GM18507 (cell line): ENCODE measurements at places on chromosomes 16 and 17.

DNA sequence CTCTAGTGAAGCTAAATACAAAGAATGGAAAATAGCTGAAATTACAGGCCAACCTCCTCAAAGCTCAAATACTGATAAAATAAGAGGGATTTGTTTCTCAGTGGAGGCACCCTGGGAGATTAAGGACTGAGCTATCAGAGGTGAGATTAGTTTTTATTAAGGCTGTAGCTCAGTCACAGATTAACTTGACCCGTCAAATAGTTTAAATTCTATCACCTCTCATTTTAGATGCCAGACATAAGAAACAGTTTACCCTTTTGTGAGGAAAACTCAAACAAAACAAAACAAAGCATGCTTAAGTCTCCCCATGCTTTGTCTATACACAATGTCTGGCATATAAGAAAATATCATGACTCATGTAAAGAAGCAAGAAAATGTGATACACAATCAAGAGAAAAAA is 208.3 kb upstream of the PMFBP1 start:
- no peak for DNase-seq

DNA sequence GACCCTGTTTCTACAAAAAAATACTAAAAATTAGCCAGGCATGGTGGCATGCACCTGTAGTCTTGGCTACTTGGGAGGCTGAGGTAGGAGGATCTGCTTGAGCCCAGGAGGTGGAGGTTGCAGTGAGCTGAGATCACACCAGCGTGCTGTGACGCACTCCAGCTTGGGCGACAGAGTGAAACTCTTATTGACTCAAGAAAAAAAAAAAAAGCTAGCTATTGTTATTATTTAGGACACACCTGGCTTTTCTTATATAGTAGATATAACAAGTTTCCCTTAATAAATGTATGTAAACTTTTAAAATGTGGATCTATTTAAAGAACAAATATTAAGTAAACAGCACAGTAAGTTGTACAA is 1.8 kb downstream of the RABEP2 start:
- DNase-seq: no peak

DNA sequence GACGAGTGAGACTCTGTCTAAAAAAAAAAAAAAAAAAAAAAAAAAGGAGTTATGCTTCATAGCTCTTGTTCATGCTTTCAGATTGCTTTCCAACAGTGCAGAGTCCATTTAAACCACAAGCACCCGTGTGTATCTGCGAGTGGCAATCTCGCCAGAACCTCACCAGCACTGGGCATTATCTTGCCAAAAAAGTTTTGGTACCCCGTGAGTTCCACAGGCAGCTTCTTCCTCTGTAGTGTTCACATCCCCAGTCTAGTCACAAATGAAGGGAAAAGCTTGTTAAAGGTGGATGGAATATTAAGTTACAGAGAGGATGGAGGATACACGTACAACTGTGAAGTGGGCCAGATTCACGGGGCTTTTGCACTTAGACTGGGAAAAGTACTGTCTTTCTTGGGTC is 33.5 kb downstream of the WSB1 start:
- no peak for DNase-seq

DNA sequence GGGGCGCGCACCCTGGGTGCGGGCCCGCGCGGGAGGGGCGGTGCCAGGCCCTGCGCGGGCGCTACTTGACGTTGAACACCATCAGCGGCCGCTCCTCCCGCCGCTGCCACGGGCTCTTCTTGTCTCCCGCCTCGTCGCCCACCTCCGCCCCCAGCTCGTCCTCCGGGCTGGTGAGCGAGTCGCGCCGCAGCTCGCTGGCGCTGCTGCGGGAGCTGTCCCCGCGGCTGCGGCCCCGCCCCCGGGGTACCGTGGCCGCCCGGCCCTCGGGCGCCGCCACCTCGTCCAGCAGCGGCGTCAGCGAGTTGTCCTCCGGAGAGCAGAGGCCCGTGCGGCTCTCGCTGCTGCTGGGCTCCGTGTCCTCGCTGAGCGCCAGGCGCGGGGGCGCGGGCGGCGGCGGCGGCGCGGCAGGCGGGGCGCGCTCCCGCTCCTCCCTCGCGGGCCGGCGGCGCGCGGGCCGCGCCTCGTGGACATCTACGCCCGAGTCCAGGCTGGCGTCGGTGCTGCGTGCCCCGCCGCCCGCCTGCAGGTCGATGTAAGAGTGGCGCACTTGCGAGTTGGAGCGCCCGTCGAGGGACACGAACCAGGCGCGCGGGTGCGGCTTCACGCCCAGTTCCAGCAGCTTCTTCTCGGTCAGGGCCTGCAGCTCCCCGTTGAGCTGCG is 8.7 kb downstream of the GRN start:
- no peak for DNase-seq

- DNase-seq: no peak
Observed at GRCh38 chr17:78674595-78675315, 97.6 kb upstream of the DNAH17 start.

DNA sequence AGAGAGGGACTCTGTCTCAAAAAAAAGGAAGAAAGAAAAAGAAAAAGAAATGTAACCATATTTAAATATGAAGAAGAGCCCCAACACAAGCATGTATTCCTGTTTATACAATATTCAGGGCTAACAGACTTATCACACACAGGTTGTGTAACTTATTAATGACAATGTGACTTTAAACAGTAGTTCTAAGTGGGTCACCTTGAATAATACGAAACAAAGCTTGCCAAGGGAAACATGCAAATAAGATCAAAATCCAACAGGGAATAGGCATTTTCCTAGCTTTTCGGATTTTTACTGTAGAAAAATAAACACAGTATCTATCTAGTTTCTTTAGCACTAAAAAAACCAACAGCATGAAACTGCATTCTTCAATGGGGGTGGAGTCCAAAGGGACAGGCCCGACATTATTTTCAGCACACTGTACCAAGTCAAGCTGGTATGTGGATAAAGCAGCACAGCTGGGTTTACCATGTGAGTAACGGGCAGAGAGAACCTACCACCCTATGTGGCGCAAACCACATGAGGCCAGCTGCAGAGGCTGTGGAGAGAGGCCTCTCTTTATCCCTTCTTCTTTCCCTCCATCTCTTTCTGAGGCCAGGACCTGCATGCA is 45.3 kb downstream of the TOM1L2 start:
- no peak for DNase-seq

DNA sequence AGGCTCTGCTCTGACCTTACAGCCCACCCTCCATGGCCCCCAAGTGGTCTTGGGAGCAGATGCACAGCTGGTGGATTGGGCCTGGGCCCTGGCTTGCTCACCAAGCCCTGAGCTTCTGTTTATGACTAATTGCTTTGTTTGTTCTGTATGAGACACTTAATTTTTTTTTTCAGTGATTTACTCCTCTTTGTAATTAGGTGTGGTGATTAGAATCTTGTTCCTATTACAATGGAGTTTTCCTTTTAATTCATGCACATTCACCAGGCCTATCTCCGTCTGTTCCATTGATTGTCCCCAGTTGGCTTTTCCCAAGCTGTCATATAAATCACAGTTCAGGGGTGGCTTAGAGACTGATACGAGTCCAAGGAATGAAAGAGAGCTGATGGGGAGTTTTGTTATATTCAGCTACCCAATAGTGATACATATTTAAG is 242.3 kb downstream of the CCDC182 start:
- no peak for DNase-seq

GRCh38 chr17:15966183-15966878 is 21.4 kb downstream of the ADORA2B start:
- no peak for DNase-seq

DNA sequence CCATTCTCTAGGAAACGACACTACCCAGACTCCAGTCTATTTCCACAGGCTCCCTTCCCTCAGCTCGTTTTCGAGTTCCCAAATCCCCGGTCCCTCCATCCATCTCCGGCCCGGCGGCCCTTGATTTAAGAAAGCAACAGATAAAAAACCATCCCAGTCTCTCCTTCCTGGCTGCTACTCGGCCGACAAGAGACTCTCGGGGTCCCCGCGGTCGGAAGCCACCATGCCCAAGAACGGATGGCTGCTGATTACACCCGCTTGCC is 182 bp downstream of the RPL26 start:
- no peak for DNase-seq

- DNase-seq: no peak
Observed at GRCh38 chr17:79917902-79918484, 78.8 kb upstream of the CBX4 start.

DNA sequence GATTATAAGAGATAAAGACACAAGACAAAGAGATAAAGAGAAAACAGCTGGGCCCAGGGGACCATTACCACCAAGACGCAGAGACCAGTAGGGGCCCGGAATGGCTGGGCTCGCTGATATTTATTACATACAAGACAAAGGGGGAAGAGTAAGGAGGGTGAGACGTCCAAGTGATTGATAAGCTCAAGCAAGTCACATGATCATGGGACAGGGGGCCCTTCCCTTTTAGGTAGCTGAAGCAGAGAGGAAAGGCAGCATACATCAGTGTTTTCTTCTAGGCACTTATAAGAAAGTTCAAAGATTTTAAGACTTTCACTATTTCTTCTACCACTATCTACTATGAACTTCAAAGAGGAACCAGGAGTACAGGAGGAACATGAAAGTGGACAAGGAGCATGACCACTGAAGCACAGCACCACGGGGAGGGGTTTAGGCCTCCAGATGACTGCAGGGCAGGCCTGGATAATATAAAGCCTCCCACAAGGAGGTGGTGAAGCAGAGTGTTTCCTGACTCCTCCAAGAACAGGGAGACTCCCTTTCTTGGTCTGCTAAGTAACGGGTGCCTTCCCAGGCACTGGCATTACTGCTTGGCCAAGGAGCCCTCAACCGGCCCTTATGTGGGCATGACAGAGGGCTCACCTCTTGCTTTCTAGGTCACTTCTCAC is 63.9 kb upstream of the ARL4D start:
- no peak for DNase-seq

GRCh38 chr17:60862482-60862881 is 184.8 kb downstream of the BCAS3 start:
- DNase-seq: no peak

DNA sequence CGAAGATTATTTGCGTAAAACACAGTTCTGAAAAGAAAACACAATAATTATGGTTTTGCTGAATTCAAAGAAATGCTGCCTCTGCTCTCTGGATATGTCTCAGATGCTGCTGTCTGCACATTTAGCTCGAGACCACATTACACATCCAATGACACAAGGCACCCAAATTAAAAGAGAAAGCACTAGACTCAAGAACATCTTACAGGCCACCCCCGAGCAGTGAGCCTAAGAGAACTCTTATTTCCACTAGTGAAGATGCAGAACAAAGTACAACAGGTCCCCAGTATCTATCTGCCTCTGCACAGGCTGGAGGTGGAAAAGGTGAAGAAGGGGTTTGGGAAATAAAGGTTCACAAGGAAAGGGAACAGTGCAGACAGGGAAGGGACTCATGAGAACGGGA is 33.5 kb downstream of the GRB2 start:
- no peak for DNase-seq

DNA sequence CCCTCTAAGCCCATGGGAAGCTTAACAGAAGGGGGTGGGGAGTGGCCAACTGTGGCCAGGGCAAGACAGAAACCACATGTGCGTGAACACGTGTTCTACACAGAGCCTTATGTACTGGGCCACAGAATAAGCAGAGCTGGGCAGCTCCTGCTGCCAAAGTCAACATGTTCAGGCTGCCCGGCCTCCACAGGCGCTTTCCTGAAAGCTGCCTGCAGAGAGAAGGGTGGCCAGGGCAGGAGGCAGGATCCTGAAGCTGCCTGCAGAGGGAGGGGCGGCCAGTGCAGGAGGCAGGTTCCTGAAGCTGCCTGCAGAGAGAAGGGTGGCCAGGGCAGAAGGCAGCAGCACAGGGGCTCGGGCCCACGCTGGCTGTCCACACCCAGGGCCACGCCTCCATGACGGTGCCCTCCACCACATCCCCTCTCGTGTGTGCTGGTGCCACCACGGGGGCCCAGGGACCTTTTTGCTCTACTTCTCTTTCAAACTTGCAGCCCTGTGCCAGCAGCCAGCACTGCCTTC is 79.5 kb downstream of the ANKRD11 start:
- no peak for DNase-seq

GRCh38 chr16:20851601-20852000 is 45.3 kb downstream of the REXO5 start:
- no peak for DNase-seq

DNA sequence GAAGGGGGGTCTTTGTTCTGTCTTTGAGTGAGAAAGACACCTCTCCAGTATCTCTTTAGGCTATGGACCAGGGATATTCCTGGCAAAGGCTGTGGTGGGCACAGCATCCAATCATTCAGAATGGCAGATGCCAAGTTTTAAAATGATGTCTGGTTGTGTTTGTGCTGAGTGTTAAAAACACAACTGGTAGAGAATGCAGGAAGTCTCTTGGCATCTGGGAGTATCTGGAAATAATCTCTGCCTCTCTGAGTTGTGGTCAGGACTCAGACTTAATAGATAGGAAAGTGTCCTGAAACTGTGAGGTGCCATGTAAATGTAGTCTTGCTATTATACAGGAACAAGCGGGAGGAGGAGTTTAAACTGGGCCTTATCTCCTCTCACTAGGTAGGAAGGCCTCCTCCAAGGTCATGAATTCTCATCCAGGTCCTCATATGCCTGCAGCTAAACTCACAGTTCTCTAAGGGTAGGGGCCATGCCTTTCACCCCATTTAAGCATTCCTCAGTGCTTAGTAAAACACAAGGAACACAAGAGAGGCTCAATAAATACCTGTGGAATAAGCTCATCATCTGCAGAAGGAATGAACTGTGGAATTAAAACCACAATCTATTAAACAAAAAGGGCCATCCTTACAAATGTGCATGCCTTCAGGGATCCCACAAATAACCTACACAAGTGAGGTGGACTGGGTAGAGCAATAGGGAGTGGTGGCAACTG is 317.6 kb downstream of the CBLN1 start:
- DNase-seq: no peak

- no peak for DNase-seq
Observed at GRCh38 chr16:57156351-57156703, 29.5 kb downstream of the PSME3IP1 start.

- DNase-seq: no peak
Observed at GRCh38 chr17:19987897-19988296, 10.3 kb upstream of the AKAP10 start.

GRCh38 chr17:76554131-76554530 is 14.3 kb downstream of the PRCD start:
- no peak for DNase-seq

DNA sequence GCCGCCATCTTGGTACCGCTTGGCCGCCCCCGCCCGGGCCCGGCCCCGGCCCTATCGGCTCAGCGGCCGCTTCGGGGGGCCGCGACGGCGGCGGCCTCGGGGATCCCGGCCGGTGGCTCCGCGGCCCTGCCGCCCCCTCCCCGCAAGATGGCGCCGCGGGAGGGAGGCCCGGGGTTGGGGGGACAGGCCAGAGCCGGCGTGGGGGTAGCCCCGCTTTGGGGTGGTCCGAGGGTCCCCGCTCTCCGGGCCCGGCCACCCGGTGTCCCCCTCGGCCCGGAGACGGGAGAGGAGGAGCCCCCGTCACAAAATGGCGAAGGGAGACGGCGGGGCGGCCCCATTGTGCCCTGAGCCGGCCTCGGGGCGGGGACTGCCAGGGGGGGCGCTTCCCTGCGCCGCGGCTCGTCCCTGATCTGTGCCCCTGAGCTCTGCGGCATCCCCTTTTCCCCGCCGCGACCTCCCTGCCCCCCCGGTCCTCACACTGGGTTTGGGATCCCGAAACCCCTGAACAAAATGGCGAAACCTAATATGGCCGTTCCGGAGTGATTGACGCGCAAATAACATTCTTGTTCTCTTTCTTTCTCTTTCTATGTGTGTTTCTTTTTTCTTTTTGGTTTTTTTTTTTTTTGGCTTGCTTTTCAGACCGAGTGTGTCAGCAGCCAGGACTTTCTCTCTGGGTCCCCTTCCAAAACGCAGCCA is 986 bp downstream of the HAPSTR1 start:
- DNase-seq: no peak
